Activated T-cell treated with anti-CD3 and anti-CD28 coated beads, Interleukin-2, amount 50 U/mL, for 72 hours (primary cell): ENCODE measurements at places on chromosomes 12 and 14. TPM values are rescaled to one million over a fixed set of nuclear protein-coding genes. Genes with fewer than 3 reads are reported as not detected.

The IL26 gene
- total RNA-seq: 0.53 TPM

The NUBPL gene
- 7.7 TPM for total RNA-seq

The CYP27B1 gene
- total RNA-seq: 14.7 TPM

The SIRT4 gene
- total RNA-seq: 4.2 TPM

The SMCO2 gene
- total RNA-seq: 0.55 TPM

The SLC41A2 gene
- 15.7 TPM for total RNA-seq

The ACSS3 gene
- not detected for total RNA-seq

The KRT73 gene
- 1.3 TPM for total RNA-seq

The TTC6 gene
- not detected for total RNA-seq

The VDR gene
- total RNA-seq: 217 TPM

The CHMP4A gene
- total RNA-seq: 105 TPM

The OAS2 gene
- total RNA-seq: 80.2 TPM

The PRR13 gene
- 145 TPM for total RNA-seq

The GPR132 gene
- 38.2 TPM for total RNA-seq

The MTA1 gene
- 140 TPM for total RNA-seq

The CIROP gene
- total RNA-seq: not detected

The PELI2 gene
- 11.3 TPM for total RNA-seq

The CEBPE gene
- 0.21 TPM for total RNA-seq

The PPFIA2 gene
- total RNA-seq: not detected

The LRP6 gene
- total RNA-seq: 2.6 TPM

The OR6C2 gene
- total RNA-seq: not detected

The STYK1 gene
- 1.6 TPM for total RNA-seq

The LRRC10 gene
- total RNA-seq: not detected
